ENCODE measurements at places on chromosomes 4 and X. TPM values are rescaled to one million over a fixed set of nuclear protein-coding genes. Genes with fewer than 3 reads are reported as not detected.

DNA sequence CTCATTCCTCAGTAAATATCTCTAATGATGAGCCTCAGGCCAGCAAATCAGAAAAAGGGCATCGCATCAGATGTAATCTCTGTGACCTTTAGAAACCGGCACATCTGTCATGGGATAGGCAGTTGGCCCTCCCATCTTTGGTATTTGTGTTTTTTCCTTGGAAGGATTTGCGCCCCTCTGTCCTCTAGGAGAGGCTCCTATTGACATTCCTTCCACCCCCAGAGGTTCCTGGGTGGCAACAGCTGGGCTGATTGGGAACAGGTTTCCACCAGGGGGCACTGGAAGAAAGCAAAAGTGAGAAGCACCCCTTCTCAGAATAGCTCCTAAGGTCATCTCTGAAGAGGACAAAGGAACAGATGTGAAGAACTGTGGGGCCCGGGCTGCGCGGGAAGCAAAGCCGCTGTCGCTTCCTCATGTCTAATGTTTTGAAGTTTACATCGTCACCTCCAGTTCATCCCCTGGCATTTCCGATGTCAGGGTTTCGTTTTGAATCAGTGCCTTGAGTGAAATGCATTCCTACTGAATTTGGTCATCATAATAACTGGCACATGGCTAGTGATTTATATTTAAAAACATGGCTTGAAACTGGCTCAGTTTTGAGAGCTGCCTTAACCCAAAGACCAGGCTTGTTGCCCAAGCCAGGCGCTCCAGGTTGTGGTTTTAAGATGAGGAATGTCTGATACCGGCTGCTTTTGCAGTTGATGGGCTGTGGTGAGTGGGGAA is 6.2 kb downstream of the TXK start:
- no peaks in the 10 kb centered on the region for H3K27me3 ChIP-seq
- H3K4me1 ChIP-seq, result peaks cover 90% of the 10 kb centered on the region
- H3K27ac ChIP-seq, result peak overlapping the region; percentile 95
- DNase-seq, result peak; percentile 68

- H3K4me1 ChIP-seq, result no peaks in the 10 kb centered on the region
- no peaks in the 10 kb centered on the region for H3K36me3 ChIP-seq
- H3K27ac ChIP-seq, result no peak overlapping the region
- DNase-seq, result no peak
Measured at GRCh38 chr4:96343836-96344235, 503.9 kb downstream of the PDHA2 start.

DNA sequence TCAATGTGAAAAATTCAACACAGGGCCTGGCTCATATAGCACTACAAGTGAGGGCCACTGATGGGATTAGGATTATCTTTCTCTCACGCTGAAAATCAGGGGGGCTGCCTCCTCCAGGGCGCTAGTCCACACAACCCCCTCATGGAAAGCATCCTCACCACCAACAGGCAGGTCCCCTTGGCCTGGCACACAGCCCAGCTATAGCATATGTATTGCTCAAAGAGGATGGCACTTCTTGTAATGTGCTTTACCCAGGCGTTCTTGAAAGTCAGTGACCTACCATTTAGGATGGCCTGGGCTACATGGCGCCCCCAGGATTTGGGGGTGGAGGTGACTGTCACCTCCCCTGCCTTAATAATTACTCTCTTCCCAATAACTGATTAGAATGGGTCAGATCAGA is 71.0 kb upstream of the LSM6 start:
- no peaks in the 10 kb centered on the region for H3K4me1 ChIP-seq
- H3K27me3 ChIP-seq, result peaks cover 4% of the 10 kb centered on the region
- H3K36me3 ChIP-seq, result no peaks in the 10 kb centered on the region
- no peak for DNase-seq
- no peak overlapping the region for H3K4me3 ChIP-seq
- H3K27ac ChIP-seq, result no peak overlapping the region

DNA sequence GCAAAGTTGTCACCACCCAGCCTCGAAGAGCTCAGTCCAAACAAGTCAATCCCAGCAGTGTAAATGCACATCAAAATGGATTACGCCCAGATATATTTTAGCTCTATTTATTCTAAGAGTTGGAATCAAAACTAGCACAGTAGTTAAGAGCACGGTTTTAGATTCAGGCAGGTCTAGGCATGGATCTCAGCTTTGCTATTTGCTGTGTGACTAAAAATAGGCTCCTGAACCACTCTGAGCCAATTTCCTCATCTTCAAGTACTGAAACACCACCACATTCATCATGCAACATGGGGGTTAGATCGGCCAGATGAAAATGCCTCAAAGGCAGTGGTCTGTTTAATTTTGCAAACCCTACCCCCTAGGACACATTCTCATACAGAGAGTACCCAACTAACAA is 55.9 kb upstream of the FGFBP2 start:
- no peaks in the 10 kb centered on the region for H3K27me3 ChIP-seq
- no peaks in the 10 kb centered on the region for H3K4me1 ChIP-seq
- no peak for DNase-seq
- H3K27ac ChIP-seq, result no peak overlapping the region
- no peak overlapping the region for H3K4me3 ChIP-seq
- H3K36me3 ChIP-seq, result no peaks in the 10 kb centered on the region

GRCh38 chr4:176340871-176341685 is 21.3 kb downstream of the SPCS3 start:
- no peaks in the 10 kb centered on the region for H3K4me1 ChIP-seq
- H3K36me3 ChIP-seq, result peaks cover 24% of the 10 kb centered on the region
- no peaks in the 10 kb centered on the region for H3K27me3 ChIP-seq
- no peak overlapping the region for H3K27ac ChIP-seq

HOPX gene
- total RNA-seq, result 6.9 TPM

POF1B gene
- not detected for total RNA-seq

EXOC1 gene
- total RNA-seq, result 41.3 TPM

Data from naive thymus-derived CD8-positive, alpha-beta T cell (primary cell).